AG04449 (cell line): ENCODE measurements at places on chromosomes 4 and X.

GRCh38 chr4:177667687-177668086 lies 225.4 kb upstream of the AGA start:
- no peak for DNase-seq

GRCh38 chr4:184955636-184956035 lies 62.7 kb upstream of the HELT start:
- DNase-seq = no peak

DNA sequence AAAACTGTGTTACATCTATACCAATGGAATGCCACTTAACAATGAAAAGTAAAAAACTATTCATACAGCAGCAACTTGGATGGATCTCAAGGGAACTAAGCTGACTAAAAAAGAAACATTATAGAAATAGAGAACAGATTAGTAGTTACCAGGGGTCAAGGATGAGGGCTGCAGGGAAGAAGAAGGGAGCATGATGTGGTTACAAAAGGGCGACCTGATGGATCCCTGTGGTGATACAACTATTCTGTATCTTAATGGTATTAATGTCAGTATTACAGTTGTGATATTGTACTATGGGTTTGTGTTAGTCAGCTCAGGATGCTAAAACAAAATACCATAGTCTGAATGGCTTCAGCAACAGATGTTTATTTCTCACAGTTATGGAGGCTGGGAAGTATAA lies 190.7 kb downstream of the ZNF674 start:
- DNase-seq = no peak

- DNase-seq = no peak
Observed at GRCh38 chr4:152117933-152118507, 357.2 kb upstream of the GATB start.

GRCh38 chrX:134694333-134695322 lies 36.4 kb upstream of the PLAC1 start:
- no peak for DNase-seq

GRCh38 chr4:183403486-183403885 lies 41.0 kb upstream of the CDKN2AIP start:
- no peak for DNase-seq

DNA sequence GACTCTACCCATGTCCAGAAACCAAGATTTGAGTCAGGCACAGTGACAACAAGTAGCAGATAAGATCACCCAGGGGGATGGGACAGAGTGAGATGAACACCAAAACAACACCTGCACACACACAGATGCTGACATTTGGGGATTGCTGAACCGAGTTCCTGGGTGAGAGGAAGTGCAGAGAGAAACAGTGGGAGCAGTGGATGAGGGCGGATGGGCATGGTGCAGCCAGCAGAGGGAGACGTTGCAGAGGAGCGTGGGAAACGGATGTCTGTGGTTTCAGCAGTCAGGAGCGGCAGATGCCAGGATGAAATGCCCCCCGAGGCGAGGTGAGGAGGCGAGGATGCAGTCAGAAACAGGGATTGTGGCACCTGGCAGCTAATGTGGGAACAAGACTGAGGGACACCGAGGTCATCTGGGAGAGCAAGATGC lies 78.6 kb upstream of the STS start:
- DNase-seq = no peak

- no peak for DNase-seq
Observed at GRCh38 chr4:25810461-25811373, 52.1 kb downstream of the SEL1L3 start.

- no peak for DNase-seq
Observed at GRCh38 chr4:150104404-150105027, 26.3 kb downstream of the DCLK2 start.

DNA sequence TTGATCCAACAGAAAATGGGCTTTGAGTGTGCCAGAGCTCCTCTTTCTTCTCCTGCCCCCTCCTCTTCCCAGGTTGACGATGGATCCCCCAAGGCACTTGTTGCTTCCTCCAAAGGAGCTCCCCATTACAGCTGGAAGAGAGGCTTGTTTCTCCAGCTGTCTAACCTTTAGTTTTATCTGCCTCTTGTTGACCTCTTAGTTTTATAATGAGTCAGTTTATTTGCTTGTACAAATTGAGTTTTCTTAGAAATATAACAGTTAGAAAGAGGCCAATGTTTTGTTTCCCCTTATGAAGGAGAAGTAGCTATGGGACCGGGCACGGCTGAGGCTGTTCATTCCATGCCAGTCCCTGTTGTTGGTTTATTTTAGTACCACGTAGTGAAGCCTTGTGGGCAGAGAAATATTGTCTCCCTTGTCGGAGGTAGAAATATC lies 158.2 kb downstream of the SPRY1 start:
- no peak for DNase-seq

DNA sequence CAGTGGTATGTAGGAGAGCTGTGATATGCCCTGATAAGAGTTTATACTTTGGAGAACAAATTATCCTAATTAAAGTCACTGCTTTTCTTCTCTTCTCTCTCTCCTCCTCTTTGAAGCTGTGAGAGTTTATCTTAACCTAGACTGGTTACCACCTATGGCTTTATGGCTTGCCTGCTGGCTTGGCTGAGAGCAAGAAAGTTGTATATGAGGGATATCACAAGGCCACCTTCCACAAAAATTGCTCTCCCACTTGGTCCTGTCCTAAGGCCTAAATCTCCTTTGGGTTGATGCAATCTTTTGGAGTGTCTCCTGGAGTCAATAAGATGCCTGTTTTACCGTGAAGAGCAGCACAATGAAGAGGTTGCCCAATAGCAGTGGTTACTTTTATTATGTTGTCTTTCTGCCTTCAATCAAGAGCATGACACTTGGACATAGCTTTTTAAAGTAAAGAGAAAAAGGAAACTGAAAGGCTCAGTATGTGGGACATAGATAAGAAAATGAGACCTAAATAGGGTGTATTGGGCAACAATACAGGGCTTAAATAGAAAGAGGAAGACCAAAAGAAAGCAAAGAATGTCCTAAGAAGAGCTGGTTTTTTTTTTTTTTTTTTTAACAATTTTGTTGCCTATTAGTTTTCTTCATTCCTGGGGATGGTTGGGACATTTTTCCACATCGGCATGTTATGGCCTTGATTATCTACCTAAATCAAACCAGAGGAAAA lies 9.2 kb downstream of the GUCY1A1 start:
- DNase-seq = no peak

GRCh38 chrX:14694611-14695010 lies 165.3 kb downstream of the GLRA2 start:
- DNase-seq = peak; percentile 26

GRCh38 chrX:40383360-40383759 lies 197.4 kb upstream of the ATP6AP2 start:
- no peak for DNase-seq

DNA sequence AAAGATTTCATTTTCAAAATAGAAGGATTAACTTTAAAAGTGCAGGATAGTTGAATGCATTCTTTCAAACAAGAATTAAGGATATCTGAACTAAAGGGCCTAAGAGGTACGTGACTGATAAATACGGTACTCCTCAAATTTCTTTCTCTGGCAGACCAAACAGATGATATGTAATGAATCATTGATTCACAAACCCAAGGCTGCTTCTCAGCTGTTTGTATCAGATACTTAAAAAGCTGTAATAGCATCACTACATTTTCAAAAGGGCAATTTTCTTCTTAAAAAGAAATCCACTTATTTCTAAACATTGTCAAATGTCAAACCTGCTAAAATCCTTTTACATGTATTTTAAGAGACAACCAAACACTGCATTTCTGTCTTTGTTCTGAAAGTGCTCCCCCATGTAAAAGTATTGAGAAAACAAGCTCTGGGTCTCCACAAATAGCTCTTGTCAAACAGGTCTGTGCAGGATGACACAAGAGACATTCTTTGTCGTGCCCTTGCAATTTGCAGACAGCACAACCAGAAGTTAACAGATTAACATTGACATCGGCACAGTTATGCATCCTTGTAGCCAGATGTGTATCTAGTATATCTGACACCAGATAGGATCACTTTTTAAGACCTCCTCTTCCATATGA lies 82.0 kb downstream of the MANBA start:
- DNase-seq = no peak

- DNase-seq = no peak
Observed at GRCh38 chr4:165873298-165874071, 448 bp downstream of the TLL1 start.

GRCh38 chr4:75724066-75724866 lies at the start of gene USO1:
Gene USO1, plus strand, starts transcription at chr4:75724577. Its CDS starts 243 bp downstream, at chr4:75724820.
- peak; percentile 93 for DNase-seq

DNA sequence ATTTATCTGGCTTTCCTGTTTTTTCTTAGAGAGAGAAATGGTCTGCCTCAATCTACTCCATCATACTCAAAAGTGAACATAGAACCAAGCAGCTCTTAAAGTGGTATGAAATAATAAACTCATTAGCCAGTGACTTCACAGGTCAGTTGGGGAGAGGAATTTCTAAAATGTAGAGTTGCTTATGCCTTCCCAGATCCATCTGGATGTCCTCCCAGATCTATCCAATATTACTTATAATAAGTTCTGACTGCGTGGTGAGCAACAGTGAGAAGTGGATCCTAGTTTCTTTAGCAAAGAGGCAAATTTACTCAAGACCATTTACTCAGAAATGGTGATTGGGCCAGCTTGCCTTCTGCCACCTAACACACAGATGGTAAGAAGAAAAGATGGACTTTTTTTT lies 748.0 kb downstream of the PCDH18 start:
- DNase-seq = no peak

DNA sequence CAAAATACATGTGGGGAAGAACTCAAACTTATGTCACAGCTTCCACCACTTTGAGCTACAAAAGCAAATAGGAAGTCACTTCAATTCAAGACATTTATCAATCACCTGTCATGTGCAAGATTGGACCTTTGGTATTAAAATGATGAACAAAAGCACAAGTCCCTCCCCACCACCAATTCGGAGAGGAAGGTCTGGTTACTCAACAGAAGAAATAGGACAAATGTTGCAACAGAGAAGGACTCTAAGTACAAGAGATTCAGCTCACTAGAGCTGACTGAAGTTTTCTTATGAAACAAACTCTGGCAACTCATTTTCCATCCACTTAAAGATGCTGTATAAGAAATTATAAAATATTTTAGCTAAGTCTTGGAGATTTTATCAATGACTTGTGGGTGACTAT lies 16.0 kb upstream of the MMRN1 start:
- no peak for DNase-seq

DNA sequence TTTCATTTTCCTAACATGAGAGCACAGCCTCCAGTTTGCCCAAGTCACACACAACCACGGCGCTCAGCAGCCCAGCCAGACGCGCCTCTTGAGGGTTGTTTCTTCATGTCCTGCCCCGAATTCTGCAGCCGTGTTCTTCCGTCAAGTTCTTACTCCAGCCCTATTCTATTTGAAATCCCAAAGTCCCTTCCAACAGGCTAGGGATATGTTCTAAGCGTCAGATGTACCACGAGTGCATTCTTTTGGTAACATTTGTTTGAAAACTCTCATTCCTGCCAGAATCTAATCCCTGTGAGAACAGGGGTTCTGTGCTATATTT lies 23.1 kb downstream of the ACSL1 start:
- DNase-seq = no peak

GRCh38 chrX:103215425-103215991 lies 600 bp downstream of the BEX4 start:
- no peak for DNase-seq

DNA sequence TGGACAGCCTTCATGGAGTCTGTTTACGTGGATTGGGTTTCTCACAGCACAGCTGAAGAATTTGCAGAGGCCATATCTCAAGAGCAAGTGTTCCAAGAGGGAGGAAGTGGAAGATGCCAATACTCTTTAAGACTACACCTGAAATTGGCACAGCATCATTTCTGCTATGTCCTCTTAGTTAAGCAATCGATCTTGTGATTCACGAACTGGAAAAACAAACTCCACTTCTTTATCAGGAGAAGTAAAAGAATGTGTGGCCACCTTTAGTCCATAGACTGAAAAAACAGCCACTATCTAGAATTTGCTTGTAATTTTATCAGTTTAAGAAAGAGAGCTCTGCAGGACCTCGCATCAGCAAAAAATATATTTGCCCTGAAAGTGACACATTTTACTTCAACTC lies 473.1 kb upstream of the ATOH1 start:
- no peak for DNase-seq

GRCh38 chr4:15719506-15719905 lies 16.6 kb downstream of the BST1 start:
- DNase-seq = no peak

DNA sequence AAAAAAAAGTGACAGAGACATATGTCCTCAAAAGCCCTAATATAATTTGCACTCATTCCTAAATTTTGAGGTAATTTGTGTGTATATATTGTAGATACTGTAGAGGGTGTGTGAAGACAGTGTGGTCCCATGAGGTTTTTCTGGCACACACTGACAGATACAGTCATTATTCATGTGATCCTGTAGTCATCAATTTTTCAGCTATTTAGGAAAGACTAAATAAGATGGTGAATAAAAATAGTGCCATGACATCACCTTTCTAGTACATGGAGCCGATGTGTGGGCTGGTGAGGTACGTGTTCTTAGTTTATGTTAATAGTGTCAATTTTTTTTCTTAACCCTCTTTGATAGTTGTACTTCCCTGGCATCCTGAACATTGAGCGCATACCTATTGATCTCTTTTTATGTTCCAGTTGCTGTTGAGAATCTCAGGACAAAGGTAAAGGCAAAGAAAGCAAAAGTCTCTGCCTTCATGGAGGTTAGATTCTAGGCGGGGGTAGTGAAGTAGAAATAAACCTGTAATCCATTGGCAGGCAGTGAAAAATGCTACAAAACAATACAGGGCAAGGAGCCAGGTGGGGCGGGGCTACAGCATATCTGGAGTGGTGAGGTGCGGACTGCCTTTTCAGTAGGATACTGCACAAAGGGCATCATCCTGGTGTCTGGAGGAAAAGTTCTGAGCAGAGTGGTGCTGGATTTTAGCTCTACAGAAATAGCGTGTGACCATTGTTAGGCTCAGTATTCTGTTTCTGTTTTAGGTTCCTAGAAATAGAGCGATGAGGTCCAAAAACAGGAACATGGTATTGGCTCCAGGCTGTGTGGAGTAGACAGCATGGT lies 93.8 kb downstream of the ARHGAP10 start:
- no peak for DNase-seq

- DNase-seq = peak; percentile 64
Observed at GRCh38 chr4:126916626-126917140, 716.1 kb upstream of the INTU start.

GRCh38 chrX:106283841-106284240 lies 115.7 kb downstream of the PWWP3B start:
- no peak for DNase-seq

- no peak for DNase-seq
Observed at GRCh38 chr4:953574-953915, 19.8 kb downstream of the DGKQ start.

DNA sequence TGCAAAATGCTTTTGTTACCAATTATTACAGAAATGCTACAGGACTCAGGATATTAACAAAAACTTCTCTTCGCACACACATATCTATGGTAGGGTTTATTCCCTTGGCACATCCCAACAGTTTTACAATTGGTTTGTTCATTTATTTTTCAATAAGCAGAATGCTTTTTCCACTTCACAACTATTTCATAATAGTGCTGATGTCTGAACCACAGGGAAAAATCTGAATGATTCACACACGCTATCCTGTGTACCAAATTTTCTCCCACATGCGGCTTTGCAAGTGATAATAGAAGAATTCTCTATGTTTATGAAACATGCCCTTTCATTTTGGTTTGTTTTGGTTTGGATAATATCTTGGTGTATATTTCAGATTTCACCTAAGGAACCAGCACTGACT lies 725.7 kb upstream of the TENM3 start:
- DNase-seq = no peak
